ENCODE measurements at places on chromosomes 1 and 21.

- no peak for DNase-seq
These were observed 43.1 kb downstream of the RASSF5 start for GRCh38 chr1:206550446-206550845.

- DNase-seq: peak; percentile 78
These were observed 149.5 kb upstream of the B3GALT2 start for GRCh38 chr1:193335806-193336428.

DNA sequence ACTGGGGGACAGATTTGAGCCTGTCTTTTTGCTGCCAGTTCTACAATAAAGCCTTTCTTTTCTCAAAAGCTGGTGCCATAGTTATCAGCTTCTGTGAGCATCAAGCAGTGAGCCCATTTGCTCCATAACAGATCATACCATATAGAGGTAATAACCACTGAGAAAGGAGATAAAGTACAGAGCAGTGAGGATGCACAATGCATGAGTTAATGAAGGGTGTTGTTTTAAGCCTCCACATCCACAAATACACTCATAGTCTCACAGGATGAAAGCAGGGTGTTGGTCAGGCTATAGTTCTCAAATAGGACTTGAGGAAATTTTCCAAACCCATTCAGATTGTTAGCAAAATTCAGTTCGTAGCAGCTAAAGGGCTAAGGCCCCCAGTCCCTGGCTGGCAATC, 25.6 kb upstream of the SLC35A3 start:
- no peak for DNase-seq

GRCh38 chr1:44043176-44044070, 12.2 kb upstream of the SLC6A9 start:
- no peak for DNase-seq

DNA sequence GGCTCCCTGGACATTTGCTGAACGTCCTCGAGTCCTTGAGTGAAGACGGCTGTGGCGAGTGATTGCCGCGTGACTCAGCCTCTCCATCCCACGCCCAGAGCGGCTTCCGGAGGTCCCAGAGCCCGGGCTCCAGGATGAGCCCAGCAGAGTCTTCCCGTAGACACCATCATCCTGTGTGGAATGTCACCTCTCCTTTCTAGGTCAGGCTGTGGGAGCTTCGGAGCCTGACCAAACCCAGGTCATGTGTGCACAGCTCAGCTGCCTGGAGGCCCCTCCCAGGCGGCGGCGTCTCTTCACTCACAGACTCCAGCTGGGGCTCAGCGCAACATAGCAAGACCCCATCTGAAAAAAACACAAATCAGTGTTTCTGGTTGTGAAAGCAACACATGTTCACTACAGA, 38.2 kb downstream of the PRKCZ start:
- no peak for DNase-seq

DNA sequence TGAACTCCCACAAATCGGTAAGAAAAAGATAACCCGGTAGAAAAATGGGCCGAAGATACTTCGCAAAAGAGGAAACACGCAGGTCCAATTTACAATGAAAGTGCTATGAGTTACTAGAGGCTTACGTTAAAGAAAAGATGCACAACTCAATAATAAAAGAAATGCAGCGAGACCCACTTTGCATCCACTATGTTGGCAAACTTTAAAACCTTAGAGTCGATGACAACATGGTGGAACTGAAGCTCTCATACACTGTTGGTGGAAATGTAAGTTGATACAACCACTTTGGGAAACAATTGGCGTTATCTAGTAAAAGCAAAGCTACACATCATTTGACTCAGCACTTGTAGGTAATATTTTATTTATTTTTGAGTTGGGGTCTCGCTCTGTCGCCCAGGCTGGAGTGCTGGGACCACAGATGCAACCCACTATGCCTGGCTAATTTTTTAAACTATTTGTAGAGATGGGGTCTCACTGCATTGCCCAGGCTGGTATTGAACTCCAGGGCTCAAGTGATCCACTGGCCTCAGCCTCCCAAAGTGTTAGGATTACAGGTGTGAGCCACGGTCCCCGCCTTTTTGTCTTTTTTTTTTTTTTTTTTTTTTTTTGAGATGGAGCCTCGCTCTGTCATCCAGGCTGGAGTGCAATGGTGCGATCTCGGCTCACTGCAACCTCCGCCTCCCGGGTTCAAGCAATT, 696 bp upstream of the GPATCH3 start:
- DNase-seq: no peak

- no peak for DNase-seq
These were observed 73.9 kb downstream of the SCCPDH start for GRCh38 chr1:246798107-246798506.

DNA sequence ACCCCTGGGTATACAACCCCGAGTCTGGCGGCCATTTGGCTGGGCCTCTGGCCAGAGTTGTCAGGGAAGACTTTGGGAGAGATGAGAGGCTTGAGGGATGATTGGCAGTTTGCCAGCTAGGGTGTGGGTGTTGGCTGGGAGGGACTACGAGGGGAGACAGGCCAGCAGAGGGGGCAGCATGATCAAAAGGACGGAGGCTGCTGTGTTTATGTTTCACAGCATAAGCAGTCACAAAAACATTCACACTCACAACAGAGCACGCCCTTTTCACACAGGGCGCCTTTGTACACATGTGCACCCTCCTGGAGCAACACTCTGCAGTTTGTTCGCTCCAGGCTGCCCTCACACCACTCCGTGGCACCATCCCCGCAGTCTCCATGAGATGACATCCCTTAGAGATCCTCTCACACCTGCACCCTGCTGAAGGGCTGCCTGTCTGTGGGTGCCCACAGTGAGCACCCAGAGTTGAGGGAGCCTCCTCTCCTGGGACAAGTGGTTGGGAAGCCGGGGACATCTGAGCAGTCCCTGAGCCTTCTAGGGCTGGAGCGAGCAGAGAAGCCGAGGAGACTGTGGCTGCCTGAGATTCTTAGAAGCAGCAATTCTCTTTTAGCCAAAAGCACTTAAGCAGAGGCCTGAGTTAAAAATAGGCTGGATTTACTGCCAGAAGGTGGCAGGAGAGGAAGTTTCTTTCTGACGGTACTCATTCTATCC, 15.4 kb downstream of the EFNA3 start:
- DNase-seq: peak; percentile 69
